Suppressor macrophage treated with lipopolysaccharide for 4 hours (primary cell): ENCODE measurements at places on chromosomes 6 and 20.
A peak's percentile ranks its signal among the peaks of the same experiment; 100 is the strongest.

DNA sequence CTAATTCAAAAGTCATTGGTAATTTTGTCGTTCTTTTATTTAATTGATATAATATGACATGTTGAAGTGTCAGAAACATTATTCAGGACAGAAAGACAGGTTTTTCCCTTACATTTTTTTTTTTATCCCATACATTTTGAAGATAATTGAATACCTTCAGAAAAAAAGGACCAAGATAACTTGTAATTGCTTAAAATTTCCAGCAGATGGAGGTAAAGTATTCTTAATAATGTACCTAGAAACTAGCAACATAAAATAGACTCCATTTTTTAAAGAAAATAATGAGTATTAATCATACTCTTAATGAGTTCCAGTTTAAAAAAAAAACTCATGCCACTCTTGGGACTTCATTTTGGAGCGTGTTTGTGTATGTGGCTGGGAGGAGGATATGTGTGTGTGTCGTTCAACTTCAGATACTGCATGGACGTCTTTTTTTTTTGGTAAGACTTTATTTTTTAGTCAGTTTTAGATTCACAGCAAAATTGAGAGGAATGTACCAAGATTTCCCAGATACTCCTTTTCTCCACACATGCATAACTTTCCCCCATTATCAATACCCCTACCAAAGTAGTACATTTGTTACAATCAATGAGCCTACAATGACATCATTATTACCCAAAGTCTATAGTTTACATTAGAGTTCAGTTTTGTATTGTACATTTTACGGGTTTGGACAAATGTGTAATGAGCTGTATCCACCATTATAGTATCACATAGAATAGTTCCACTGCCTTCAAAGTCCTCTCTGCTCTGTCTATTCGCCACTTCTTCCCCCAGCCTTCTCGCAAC, 79.4 kb downstream of the ROS1 start:
- DNase-seq, result peak; percentile 41

- DNase-seq, result no peak
Observed at GRCh38 chr6:136646377-136646776, 96.2 kb upstream of the MAP7 start.

DNA sequence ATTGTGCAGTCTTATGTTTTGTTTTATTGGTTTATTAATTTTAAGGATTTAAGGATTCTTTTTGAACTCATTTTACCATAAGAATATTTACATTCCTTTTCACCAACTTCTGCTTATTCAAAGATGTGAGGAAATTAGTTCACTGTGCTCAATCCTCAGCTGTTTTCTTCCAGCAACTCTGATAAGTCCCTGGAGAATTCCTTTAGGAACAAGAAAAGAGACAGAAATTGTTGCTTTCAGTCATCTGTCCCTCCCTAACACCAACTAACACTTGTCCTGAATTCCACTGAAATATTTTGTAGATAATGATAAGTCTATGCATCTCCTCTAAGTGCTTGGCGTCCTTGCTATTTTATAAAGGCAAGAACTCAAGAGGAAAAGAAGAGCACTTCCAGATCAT, 334.8 kb upstream of the MARCKS start:
- DNase-seq, result no peak

DNA sequence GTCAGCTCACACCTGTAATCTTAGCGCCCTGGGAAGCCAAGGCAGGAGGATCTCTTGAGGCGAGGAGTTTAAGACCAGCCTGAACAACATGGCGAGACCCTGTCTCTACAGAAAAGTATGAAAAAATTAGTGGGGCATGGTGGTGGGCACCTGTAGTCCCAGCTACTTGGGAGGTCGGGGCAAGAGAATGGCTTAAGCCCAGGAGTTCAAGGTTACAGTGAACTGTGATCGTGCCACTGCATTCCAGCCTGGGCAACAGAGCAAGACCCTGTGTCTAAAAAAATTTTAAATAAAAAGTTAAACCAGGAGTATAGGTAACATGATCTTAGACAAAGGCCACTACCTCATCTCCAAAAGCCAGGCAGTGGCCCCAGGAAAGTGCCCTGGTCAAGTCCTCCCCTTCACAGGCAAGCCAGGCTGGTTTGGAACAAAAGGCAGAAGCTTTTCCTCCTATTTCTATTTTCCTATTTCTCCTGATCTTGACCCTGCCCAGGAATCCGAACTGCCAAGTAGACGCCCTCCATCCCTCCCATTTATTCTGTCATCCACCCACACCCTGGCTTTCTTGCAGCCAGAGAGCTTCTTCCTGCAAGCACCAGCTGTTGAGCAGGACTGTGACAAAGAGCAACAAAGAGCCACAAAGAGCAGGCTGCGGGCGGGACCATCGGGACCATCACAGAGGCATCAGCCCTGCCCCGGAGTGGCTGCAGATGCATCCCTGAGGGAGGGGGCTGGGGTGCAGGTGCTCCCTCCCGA, 149.9 kb upstream of the AFDN start:
- no peak for DNase-seq

GRCh38 chr6:33080127-33081089, 4.6 kb downstream of the HLA-DPB1 start:
- DNase-seq, result peak; percentile 52

DNA sequence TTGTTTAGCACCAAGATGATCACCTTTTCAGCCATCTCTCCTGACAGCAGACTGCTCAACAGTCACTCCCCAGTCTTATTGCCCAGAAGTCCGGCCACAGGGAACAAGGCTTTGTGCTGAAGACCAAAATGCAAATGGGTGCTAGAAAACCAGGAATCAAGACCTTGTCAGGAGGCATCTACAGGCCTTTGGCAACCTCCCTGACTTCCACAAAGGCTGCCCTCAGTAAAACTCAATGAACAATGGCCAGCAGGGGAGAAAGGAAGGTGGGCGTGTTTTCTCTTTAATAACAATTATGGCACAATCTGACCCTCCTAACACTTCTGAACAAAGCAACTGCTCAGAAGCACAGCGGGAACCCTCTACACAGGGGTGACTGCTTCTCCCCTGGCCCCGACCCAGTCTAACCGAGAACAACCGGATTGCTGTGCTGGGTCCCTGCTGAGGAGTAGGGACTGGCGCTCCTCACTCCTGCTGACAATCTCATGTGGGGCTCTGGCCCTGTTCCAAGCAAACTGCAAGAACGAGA, 41.6 kb downstream of the PLCG1 start:
- DNase-seq, result no peak

DNA sequence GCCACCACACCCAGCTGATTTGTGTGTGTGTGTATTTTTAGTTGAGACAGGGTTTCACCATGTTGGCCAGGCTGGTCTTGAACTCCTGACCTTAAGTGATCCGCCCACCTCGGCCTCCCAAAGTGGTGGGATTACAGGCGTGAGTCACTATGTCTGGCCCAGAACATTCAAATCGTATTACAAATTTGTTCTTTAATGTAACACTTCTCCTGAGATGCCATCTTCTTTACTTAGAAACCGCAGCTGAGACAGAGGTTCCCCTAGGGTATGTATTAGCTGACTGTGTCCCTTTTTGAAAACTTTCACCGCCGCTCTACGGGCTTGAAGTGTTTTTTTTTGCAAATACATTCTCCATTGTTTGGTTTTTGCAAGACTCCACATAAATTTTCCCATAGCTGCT, 62.6 kb downstream of the TOX2 start:
- DNase-seq, result no peak
